ENCODE measurements at places on chromosomes 11 and 22. TPM values are rescaled to one million over a fixed set of nuclear protein-coding genes. Genes with fewer than 3 reads are reported as not detected.

MN1 gene
- total RNA-seq = 4.1 TPM

RPS13 gene
- total RNA-seq = 653 TPM

GAB4 gene
- not detected for total RNA-seq

SLC22A25 gene
- total RNA-seq = not detected

BDNF gene
- total RNA-seq = 0.39 TPM

KCNC1 gene
- not detected for total RNA-seq

ENTHD1 gene
- total RNA-seq = not detected

Data from subcutaneous preadipocyte (primary cell).